H4 (cell line): ENCODE measurements at places on chromosomes 6 and 20. TPM values are rescaled to one million over a fixed set of nuclear protein-coding genes. Genes with fewer than 3 reads are reported as not detected.

Gene RAB23
- 19.9 and 30.9 TPM in 2 replicates for total RNA-seq

Gene LY6G5C
- total RNA-seq, result 0.97 TPM in 1 of 2 replicates, not detected in the other

Gene GPX6
- not detected in 2 replicates for total RNA-seq

Gene AARS2
- 9.5 and 14.0 TPM in 2 replicates for total RNA-seq

DNA sequence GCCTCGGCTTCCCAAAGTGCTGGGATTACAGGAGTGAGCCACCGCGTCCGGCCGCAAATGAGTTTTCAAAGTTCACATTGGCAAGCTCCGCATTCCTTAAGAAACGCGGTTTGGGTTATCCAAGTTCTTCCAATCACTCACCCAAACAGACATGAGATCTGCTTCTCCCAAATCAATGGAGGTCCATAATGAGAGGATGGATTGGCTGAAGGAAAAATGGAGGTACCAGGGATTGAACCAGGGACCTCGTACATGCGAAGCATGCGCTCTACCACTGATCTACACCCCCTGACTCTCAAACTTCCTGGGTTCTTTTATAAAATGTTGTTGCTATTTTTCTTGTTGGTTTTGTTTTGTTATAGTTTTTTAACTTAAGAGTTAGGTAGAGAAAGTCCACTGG lies 170.0 kb downstream of the GPX5 start:
- DNase-seq, result peak; percentile 53

GRCh38 chr6:145233955-145234354 lies 501.4 kb downstream of the EPM2A start:
- no peak for DNase-seq

- DNase-seq, result no peak
These were observed 274.8 kb downstream of the LRFN2 start for GRCh38 chr6:40312213-40313015.

GRCh38 chr6:127303917-127304316 lies 37.3 kb downstream of the RNF146 start:
- DNase-seq, result no peak

DNA sequence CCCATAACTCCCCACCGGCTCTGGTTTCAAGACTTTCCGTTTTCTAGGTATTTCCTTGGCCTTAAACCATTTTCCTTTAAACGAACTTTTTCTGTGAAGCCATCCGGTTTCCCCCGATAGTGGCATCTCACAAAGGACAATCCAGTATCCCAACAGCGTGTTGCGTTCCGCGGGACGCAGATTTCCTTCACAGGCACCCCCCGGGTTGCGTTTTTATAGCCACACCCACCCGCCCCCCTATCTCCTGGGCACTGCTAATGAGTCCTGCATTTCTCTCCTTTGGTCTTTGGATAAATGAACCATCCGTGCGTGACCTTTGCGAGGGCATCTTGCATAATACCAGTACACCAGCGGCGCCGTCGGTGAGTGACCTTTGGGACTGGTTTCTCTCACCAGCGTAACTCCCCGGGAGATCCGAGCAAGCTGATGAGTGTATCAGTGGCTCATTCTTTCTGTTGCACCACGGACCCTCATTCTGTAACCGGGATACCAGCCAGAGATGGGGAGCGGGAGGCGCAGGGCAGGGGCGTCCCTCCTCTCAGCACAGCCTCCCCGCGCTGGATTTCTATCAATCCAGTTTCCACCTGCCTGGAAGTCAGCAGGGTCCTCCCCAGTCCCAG lies 586 bp upstream of the NQO2 start:
- DNase-seq, result peak; percentile 53

DNA sequence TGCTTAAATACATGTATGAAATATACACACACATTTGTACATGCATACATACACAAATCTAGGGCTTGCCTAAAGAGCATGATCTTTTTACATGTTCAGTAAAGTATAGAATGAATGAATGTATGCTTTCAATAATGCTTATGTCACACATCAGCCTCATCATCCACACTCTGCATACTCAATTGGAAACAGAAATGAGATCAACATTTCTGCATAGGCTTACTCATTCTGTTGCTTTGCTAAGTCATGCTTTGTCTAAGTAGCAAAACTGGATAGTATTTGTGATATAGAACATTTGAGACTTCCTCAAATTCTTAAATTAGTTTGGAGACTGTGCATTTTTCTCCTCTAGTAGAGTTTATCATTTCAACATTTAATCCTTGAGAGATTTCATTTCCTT lies 343.3 kb downstream of the ADGRB3 start:
- no peak for DNase-seq

GRCh38 chr6:41409489-41409888 lies 74.1 kb downstream of the NCR2 start:
- DNase-seq, result no peak

DNA sequence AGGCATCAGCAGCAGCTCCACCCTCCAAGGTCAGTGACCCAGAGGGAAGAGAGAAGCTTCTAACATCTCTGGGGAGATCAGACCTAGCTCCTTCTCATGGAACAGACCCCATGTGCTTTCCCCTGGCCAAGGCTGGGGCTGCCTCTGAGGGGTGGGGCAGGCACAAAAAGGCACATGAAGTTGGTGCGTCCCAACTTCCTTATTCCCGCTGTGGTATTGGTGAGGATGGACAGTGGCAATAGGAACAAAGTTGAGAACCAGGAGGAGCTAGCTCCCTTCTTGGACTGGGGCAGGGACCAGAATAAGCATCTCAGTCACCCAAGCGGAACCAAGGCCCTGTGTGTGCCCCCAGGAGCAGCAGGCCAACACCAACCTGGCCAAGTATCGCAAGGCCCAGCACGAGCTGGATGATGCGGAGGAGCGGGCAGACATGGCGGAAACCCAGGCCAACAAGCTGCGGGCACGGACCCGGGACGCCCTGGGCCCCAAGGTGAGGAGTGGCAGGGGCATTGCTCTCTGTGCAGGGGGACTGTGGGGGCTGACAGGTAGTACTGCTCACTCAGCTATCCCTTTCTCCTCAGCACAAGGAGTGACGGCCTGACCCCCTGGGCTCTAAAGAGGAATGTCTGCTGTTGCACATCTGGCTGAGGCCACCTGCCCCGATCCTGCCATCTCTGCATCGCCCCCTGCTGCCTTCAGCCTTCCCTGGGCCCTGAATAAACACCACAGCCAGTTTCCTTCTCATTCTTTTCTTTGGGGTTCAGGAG lies 46.1 kb downstream of the MYH7B start:
- DNase-seq, result no peak

DNA sequence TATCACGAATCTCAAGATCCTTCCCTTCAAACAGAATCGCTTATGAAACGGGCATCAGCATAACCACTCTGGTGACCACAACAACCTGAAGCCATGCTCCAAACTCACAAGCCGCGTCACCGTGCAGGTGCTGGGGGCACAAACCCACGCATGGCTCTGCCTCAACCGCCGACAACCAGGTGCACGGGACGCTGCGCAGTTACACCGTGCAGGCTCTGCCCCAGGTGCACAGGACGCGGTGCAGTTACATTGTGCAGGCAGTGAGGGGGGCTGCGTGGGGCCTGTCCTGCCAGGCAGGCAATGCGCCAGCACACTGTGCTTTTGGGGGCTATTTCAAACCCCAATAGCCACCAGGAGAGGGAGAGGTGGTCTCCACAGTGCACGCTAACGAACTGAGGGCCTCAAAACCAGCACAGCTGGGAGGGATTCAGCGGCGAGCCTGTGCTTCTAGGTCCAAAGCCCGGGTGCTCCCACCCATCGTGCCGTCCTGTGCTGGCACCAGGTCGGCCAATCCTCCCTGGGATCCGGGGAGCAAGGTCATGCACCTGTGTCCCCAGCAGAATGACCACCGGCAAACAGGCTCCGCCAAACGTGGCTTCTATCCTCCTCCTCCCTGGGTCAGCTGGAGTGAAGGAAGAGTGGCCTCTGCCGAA lies 35.8 kb downstream of the ZBTB46 start:
- no peak for DNase-seq

DNA sequence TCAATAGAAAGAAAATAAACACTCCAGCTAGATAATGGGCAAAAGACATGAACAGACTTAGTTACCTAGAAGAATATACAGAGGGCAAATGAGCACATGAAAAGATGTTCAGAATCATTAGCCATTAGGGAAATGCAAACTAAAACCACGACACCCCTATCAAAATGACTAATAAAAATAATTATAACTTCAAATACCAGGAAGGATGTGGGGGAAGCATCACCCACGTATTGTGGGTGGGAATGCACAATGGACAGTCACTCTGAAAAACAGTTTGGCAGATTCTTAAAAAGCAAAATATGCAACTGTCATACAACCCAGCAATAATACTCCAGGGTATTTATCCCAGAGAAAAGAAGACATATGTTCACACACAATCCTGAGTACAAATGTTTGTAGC lies 92.6 kb downstream of the DLL1 start:
- no peak for DNase-seq

GRCh38 chr20:62487561-62488354 lies 12.0 kb upstream of the GATA5 start:
- DNase-seq, result no peak

DNA sequence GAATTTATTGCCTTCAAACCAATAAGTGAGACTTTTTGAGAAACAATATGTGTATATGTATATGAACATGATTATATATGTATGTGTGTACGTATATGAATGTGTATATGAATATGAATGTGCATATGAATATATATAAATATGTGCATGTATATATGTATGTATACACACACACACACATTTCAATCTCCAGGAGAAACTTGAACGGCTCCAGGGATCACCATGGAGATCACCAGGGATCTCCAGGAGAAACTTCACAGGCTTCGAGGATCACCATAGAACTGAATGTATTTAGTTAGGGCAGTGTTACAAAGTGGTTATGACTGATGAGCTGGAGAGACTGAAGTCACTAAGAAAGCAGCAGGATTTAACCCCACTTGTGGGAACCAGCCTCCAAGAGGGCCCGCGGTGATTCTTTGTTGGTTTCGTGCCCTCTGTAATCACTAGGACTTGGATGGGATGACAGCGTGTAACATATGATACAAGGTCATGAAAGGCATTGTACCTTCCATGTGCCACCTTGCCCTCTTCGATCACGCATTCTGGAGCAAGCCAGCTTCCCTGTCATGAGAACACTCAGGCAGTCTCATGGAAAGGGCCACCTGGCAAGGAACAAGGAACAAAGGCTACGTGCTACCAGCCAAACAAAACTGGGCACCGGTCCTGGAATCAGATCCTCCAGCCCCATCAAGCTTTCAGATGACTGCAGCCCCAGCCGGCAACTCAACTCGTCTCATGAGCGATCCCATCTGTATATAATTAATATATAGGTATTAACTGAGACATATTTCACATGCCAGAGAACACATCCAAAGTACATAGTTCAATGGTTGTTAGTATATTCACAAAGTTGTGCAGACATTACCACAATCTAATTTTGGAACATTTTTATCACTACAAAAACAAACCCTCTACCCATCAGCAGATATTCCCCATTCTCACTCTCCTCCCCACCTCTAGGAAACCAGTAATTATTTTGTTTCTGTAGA lies 8.6 kb downstream of the FAM50B start:
- DNase-seq, result no peak

- no peak for DNase-seq
These were observed 121.2 kb downstream of the THBS2 start for GRCh38 chr6:169132352-169132940.

DNA sequence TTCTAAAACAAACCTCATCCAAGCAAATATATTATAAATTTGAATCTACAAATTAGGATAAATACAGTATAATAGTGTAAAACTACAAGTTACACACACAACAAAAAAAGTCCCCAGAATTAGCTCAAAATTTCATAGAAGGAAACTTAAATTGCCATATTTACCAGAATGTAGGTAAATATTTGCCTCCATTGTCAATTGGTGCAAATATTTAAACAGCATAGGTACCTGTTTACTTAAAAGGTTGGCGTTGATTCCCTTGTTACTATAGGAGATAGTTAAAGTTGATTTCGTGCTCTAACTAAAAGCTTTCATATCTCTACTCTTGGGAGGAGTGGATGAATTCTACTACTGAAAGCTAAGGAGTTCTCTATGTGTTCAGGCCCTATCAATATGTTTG lies 111.6 kb upstream of the TENT5A start:
- no peak for DNase-seq

GRCh38 chr6:136371959-136372358 lies 82.3 kb upstream of the BCLAF1 start:
- no peak for DNase-seq

- no peak for DNase-seq
These were observed 154.0 kb upstream of the LAMP5 start for GRCh38 chr20:9360431-9360830.

- no peak for DNase-seq
These were observed 763 bp downstream of the KLC4 start for GRCh38 chr6:43060034-43060754.

DNA sequence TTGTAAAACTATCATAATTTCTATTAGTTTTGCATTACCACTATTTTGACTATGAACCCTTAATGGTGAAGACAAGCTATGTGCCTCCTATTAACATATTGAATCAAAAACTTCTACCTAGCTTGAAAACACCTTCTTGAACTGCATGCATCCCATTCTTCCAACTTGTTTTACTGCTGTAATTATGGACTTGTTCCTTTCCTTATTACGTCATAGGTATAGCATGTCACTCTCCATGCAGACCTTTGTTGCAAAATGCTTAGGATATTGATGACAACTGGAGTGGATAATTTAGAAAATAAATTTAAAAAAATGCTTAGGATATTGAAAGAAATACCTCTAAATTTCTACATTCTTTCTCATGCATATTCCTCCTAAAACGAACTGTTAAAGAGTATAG lies 219.3 kb downstream of the KCNQ5 start:
- DNase-seq, result no peak
